ENCODE measurements at places on chromosomes 7 and 10.

DNA sequence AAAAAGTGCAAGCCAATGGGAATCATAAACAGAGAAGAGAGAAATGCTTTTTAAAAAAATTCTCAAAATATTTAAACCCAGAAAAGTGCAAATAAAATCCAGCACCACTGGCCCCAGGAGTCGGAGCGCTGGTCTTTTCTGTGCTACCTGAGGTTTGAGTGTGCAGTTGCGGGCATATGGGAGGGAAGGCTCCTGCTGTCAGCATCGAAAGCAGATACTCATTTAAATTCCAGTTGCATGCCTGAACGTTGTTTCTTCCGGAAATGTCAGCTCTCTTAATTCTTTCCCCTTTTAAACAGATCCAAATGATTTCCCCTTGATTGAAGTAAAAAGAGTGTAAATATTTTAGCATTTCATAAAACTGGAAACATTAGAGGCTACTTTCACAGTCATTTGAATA is 240.5 kb upstream of the GPR26 start:
- DNase-seq: no peak

GRCh38 chr10:131178521-131179331 is 132.8 kb downstream of the TCERG1L start:
- no peak for DNase-seq

DNA sequence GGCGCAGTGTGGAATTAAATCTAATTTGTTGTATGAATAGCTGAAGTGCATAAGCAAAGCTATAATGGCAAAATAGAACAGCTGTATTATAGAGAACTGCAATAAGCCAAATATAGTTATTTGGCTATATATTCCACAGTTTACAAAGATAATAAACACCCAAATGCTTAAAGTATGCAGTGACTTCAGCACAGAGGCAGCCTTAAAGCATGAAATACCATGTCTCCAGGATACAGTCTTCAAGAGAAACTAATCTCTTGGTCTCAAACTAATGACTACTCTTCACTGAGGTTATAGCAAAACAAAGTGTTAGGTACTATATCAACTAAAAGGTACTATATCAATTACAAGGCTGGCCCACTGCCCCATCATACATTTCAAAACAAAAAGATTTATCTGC is 48.0 kb downstream of the NT5C2 start:
- DNase-seq: no peak

DNA sequence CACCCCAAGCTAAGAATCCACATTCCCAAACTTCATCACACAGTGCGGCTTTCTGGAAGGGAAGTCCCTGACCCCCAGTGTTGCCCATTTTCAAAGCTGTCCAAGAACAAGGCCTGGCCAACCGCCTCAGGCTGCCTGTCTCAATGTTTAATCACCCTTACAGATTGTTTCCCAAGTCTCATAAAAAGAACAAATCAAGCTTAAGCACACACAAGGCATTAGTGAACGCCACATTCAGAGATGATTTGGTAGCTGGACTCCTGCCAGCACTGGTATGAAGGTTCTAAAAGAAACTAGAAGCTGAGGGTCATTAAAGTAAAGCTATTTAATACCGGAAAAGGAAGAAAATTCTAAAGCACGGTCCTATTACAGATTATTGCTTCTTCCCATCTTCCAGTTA is 35.6 kb downstream of the C10orf90 start:
- DNase-seq: no peak

DNA sequence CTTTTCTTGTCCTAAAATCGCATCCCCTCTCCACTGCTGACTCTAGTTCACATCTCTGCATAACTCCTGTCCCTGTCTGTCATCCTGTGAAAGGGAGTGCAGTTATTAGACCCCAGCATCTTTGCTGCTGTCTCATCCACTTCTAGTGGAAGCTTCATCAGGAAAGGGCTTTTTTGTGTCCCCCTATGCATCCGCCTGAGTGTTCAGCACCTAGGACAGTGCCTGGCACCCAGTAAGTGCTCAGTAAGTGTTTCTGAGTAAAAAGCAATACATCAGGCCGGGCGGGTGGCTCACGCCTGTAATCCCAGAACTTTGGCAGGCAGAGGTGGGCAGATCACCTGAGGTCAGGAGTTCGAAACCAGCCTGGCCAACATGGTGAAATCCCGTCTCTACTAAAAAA is 211.8 kb upstream of the FOXK1 start:
- no peak for DNase-seq

- no peak for DNase-seq
Observed at GRCh38 chr7:7742223-7742622, 23.8 kb upstream of the RPA3 start.

GRCh38 chr7:29859524-29860185 is 53.3 kb downstream of the WIPF3 start:
- DNase-seq: no peak

DNA sequence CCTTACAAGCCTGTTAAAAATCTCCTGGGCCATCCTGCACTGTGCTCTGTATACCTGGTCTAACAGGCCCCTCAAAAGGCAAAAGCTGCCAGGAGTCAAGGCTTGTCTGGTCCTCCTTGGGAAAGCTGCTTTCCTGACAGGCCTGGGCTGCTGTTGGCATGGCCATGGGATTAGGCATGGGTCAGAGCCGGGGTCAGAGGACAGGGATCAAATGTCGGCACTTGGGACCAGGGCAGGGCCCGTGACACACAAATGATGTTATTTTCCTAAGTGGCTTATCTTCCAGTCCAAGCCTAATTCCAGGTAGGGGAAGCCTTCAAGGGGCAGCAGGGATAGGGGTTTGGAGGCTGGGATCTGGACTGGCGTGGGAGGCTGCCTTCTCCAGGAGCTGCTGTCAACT is 191.5 kb upstream of the GPR26 start:
- no peak for DNase-seq

- DNase-seq: no peak
Observed at GRCh38 chr7:29968683-29969395, 20.8 kb downstream of the SCRN1 start.

GRCh38 chr7:1181031-1181430 is 21.0 kb upstream of the ZFAND2A start:
- no peak for DNase-seq

DNA sequence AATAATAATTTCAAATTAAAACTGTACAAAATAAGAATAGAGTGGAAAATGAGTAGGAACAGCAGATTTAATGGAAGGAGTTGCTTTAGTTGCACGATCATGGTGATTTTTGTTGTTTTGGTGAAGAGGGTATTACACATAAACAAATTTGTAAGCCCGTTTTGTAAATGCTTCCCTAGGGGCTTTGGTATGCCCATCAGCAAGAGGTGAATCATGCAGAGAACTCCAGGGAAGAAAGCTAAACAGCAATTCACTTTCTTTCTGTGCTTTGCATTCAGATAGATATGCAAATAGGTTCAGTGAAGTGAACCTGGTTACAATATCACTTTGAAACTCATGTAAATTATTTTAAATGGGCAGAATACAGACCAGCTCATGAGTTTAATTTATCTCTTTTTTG is 422.2 kb upstream of the MTPN start:
- no peak for DNase-seq

DNA sequence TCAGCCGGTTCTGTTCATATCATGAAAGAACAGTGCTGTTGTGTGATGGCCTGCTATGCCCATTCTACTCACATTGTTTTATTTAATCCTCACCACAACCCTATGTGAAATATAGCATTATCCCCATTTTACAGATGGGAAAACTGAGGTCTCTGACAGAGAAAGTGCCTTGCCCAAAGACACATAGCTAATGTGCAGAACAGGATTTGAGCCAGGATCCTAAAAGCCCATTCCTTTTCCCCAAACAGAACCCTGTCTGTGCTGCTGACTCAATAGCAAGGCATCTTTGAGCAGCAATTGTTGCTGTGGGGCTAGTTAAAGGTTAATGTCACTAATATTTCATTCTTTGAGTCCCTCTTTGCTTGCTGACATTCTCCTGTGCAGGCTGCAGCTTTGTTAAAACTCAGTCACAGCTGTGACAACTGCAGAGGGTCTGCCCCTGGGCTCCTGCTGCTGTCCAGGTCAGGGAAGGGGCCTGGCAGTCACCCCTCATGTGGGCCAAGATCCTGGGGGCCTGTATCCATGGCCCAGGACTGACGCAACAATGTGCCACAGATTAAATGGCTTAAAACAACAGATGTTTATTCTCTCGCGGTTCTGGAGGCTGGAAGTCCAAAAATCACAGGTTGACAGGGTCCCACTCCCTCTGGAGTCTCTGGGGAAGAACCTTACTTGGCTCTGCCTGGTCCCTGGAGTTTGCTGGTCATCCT is 40.4 kb downstream of the AFAP1L2 start:
- DNase-seq: no peak

Data from endothelial cell (in vitro differentiated cells).